ENCODE measurements at places on chromosomes 7 and 10. TPM values are rescaled to one million over a fixed set of nuclear protein-coding genes. Genes with fewer than 3 reads are reported as not detected.
A peak's percentile ranks its signal among the peaks of the same experiment; 100 is the strongest.

- DNase-seq = no peak
- no peaks in the 10 kb centered on the region for H3K27me3 ChIP-seq
Measured at GRCh38 chr7:86949052-86949778, 110.2 kb downstream of the ELAPOR2 start.

- no peak overlapping the region for H3K4me3 ChIP-seq
- DNase-seq = no peak
- no peaks in the 10 kb centered on the region for H3K27me3 ChIP-seq
- H3K36me3 ChIP-seq = no peaks in the 10 kb centered on the region
- H3K27ac ChIP-seq = no peak overlapping the region
Measured at GRCh38 chr7:29385214-29385814, 178.3 kb upstream of the PRR15 start.

- no peak overlapping the region for H3K27ac ChIP-seq
- H3K4me1 ChIP-seq = no peaks in the 10 kb centered on the region
- no peaks in the 10 kb centered on the region for H3K36me3 ChIP-seq
Measured at GRCh38 chr10:78450239-78450638, 416.6 kb downstream of the RPS24 start.

DNA sequence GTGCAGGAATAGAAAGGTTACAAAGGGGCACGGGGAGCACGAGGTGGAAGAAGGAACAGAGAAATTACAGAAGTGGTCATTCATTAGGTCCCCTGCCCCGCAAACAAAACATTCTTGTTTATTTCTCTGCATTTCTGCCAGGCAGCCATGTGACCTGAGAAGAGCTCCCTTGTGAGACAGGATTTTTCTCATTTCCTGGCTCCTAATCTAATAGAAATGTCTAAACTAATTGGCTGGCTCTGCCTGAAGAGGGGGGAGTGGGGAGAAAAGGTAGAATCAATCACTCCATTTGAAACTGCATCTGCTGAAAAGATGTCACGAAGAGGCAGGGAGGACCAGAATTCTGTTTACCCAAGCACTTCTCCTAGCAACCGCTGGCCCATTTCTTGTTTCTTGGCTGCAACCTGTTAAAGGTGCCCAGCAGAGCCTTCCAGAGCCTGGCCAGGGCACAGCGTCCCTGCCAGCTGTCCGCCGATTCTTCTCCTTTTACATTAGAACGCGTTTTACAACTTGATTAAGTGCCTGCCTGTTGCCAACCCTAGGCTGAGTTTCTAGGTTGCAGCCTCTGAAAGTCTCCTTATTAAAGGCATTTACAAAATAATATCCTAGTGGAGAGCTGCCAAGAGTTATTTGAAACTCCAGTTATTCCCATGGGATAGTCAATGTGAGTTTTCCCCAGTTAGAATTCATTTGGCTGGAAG, 1227.6 kb downstream of the TYW1 start:
- H3K27ac ChIP-seq = no peak overlapping the region
- H3K27me3 ChIP-seq = no peaks in the 10 kb centered on the region
- H3K36me3 ChIP-seq = no peaks in the 10 kb centered on the region
- H3K4me3 ChIP-seq = no peak overlapping the region
- no peaks in the 10 kb centered on the region for H3K4me1 ChIP-seq
- no peak for DNase-seq

DNA sequence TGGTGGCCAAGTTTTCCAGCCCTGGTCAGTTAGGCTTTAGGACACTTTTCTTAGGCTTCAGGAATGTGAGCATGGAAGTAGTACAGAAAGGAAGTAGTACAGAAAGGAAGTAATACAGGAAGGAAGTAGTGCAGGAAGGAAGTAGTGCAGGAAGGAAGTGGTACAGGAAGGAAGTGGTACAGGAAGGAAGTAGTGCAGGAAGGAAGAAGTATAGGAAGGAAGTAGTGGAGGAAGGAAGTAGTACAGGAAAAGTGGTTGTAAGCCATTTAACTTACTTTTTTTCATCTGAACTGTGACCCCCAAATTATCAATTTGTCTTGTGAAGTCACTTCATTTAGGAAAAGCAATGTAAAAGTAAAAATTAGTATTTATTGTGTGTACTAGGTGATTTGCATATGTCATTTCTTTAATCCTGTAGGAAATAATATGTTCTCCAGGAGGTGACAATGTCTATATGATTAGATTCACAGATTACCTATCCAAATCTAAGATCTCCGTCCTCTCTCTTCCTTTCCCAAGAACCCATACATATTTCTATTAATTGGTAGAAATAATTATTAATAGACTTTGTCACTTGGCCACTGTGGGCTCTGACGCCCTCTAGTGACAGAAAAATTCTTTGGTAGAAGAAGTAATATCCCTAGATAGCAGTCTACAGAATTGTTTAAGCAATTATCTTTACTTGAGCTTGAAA, 3.9 kb upstream of the FAS start:
- no peaks in the 10 kb centered on the region for H3K27me3 ChIP-seq
- no peaks in the 10 kb centered on the region for H3K36me3 ChIP-seq
- H3K4me1 ChIP-seq = peaks cover 46% of the 10 kb centered on the region
- DNase-seq = no peak

DNA sequence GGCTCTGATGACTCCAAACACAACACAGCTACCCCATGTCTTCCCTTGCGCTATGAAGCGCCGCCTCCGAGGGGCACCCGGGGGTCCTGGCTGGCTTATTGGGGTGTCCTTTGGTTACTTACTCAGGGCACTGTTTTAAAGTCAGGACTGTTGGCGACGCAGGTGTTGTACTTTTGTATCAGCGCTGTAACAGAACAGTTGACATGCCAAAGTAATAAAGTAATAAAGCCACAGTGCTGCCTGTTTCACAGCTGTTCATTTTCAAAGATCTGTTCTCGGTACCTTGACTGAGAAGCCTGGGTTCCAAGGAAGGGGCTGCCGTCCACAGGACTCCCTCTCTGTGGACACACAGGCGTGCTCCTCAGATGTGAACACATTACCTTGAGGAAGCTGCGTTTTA, 64.1 kb downstream of the WDR37 start:
- DNase-seq = peak; percentile 33
- H3K27me3 ChIP-seq = no peaks in the 10 kb centered on the region
- H3K4me3 ChIP-seq = no peak overlapping the region
- H3K27ac ChIP-seq = peak overlapping the region; percentile 35
- no peaks in the 10 kb centered on the region for H3K36me3 ChIP-seq
- peaks cover 23% of the 10 kb centered on the region for H3K4me1 ChIP-seq

GRCh38 chr10:30737931-30738391, 108.4 kb upstream of the LYZL2 start:
- no peaks in the 10 kb centered on the region for H3K36me3 ChIP-seq
- H3K4me1 ChIP-seq = peaks cover 6% of the 10 kb centered on the region
- no peak overlapping the region for H3K4me3 ChIP-seq
- peak overlapping the region; percentile 62 for H3K27ac ChIP-seq
- no peak for DNase-seq

GRCh38 chr7:73869011-73869798, 8.2 kb downstream of the TMEM270 start:
- H3K4me3 ChIP-seq = no peak overlapping the region
- H3K27ac ChIP-seq = no peak overlapping the region
- peaks cover 20% of the 10 kb centered on the region for H3K4me1 ChIP-seq
- no peaks in the 10 kb centered on the region for H3K36me3 ChIP-seq

GRCh38 chr7:100177045-100178001, at the start of the genes GPC2 and STAG3:
TSS of gene GPC2 (minus strand) at chr7:100177381. CDS start at chr7:100177199, 182 bp downstream.
TSS of gene STAG3 (plus strand) at chr7:100177918. CDS start at chr7:100180557, 2,639 bp downstream.
- H3K27me3 ChIP-seq = no peaks in the 10 kb centered on the region
- peaks cover 15% of the 10 kb centered on the region for H3K4me1 ChIP-seq
- H3K27ac ChIP-seq = peak within 1 kb of the TSS; percentile 53

- H3K36me3 ChIP-seq = no peaks in the 10 kb centered on the region
- H3K27me3 ChIP-seq = no peaks in the 10 kb centered on the region
- peak; percentile 38 for DNase-seq
Measured at GRCh38 chr7:151897161-151897731, 20.3 kb upstream of the PRKAG2 start.

DNA sequence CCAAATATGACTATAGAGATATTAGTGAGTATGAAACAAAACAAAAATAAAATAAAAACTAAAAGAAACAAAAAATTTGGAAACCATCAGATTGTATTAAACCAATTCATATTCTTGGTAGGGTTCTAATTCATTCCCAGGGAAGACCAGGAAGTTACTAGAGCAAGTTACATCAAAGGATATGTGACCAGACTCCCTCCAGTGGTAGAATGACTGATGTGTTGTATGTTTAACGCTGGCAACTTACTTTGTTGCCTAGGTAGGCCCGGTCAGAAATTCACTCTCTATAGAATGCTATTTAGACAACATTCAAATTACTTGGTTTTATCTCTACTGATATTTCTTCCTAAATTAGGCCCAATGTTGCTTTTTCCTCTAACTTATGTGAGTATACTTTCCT, 5.2 kb downstream of the PHYHIPL start:
- peaks cover 22% of the 10 kb centered on the region for H3K27me3 ChIP-seq
- H3K36me3 ChIP-seq = no peaks in the 10 kb centered on the region
- H3K4me1 ChIP-seq = no peaks in the 10 kb centered on the region
- no peak overlapping the region for H3K4me3 ChIP-seq
- no peak for DNase-seq
- H3K27ac ChIP-seq = no peak overlapping the region

- H3K27ac ChIP-seq = no peak overlapping the region
- no peaks in the 10 kb centered on the region for H3K36me3 ChIP-seq
- H3K27me3 ChIP-seq = no peaks in the 10 kb centered on the region
- DNase-seq = no peak
Measured at GRCh38 chr10:51425431-51425830, 274.0 kb downstream of the CSTF2T start.

GRCh38 chr10:43265799-43266721, 805 bp downstream of the RASGEF1A start:
- no peak overlapping the region for H3K27ac ChIP-seq
- no peaks in the 10 kb centered on the region for H3K36me3 ChIP-seq
- H3K4me1 ChIP-seq = peaks cover 9% of the 10 kb centered on the region
- peak; percentile 14 for DNase-seq
- H3K27me3 ChIP-seq = peaks cover 84% of the 10 kb centered on the region
- peak overlapping the region; percentile 24 for H3K4me3 ChIP-seq

GRCh38 chr7:22628112-22628511, 98.9 kb upstream of the IL6 start:
- no peaks in the 10 kb centered on the region for H3K36me3 ChIP-seq
- H3K4me3 ChIP-seq = no peak overlapping the region
- H3K27ac ChIP-seq = no peak overlapping the region
- no peak for DNase-seq

GRCh38 chr7:85103962-85104361, 82.9 kb downstream of the SEMA3D start:
- no peak overlapping the region for H3K4me3 ChIP-seq
- H3K27ac ChIP-seq = no peak overlapping the region
- H3K27me3 ChIP-seq = no peaks in the 10 kb centered on the region
- no peaks in the 10 kb centered on the region for H3K4me1 ChIP-seq
- H3K36me3 ChIP-seq = no peaks in the 10 kb centered on the region

- H3K36me3 ChIP-seq = no peaks in the 10 kb centered on the region
- H3K27ac ChIP-seq = no peak overlapping the region
- H3K27me3 ChIP-seq = no peaks in the 10 kb centered on the region
- H3K4me3 ChIP-seq = no peak overlapping the region
- DNase-seq = no peak
- H3K4me1 ChIP-seq = no peaks in the 10 kb centered on the region
Measured at GRCh38 chr10:43170491-43170890, 32.2 kb downstream of the CSGALNACT2 start.

- no peaks in the 10 kb centered on the region for H3K27me3 ChIP-seq
- peaks cover 9% of the 10 kb centered on the region for H3K4me1 ChIP-seq
- peak overlapping the region; percentile 76 for H3K27ac ChIP-seq
- no peaks in the 10 kb centered on the region for H3K36me3 ChIP-seq
Measured at GRCh38 chr7:158431941-158432347, 155.7 kb downstream of the PTPRN2 start.

GRCh38 chr7:44313016-44313415, 12.4 kb downstream of the CAMK2B start:
- no peak overlapping the region for H3K27ac ChIP-seq
- DNase-seq = no peak
- H3K36me3 ChIP-seq = no peaks in the 10 kb centered on the region
- no peak overlapping the region for H3K4me3 ChIP-seq

DNA sequence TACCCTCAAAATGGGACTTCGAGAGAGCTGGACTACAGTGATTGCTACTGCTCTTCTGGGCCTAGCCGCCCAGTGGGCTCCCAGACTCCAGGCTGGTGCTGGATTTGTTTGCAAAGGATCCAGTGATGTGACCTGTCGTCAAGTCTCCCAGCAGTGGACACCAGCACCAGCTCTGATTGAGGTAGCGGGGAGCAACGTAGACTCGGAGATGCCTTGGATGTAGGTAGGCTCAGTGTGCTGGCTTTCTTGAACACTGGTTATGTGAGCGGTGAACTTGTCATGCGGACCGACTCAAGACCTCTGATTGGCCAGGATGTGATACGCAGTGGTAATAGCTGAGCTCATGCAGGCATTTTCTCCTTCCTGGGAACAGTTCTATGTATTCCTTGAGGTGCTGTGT, 19.4 kb downstream of the AKR1C2 start:
- H3K4me3 ChIP-seq = no peak overlapping the region
- H3K27me3 ChIP-seq = no peaks in the 10 kb centered on the region
- no peak overlapping the region for H3K27ac ChIP-seq
- H3K36me3 ChIP-seq = no peaks in the 10 kb centered on the region
- DNase-seq = no peak
- peaks cover 15% of the 10 kb centered on the region for H3K4me1 ChIP-seq

DNA sequence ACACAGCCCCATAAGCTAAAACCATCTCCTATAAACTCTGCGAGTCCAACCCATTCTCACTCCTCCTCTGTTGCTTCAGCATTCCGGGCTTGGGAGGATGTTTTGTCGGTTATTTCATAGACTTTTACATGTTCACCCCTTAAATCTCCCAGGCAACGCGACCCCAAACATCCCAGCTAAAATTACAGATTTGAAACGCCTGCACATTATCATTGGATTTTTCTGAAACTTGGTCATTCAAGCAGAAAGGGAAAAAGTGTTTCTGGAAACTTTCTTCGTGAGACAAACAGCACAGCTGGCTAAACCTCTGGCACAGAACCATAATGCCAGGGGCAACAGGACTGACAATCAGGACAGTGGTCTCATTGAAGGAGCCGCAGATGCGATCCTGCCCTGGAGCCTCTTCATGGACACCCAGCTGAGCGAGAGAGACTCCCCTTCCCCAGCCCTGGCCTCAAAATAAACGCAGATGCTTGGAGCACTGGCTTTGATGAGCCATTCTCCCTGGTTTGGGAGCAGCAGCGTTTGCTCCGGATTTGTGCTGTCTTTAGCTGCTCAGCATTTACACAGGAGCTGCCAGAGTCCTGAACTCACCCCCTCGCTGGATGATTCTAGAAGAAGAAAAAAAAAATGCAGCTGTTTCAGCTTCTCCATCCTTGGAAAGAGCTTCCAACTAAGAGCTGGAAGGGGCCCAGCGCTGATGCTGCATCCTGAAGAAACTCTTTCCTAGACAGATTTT, 30.1 kb downstream of the AFAP1L2 start:
- DNase-seq = peak; percentile 46
- peaks cover 25% of the 10 kb centered on the region for H3K4me1 ChIP-seq
- H3K27ac ChIP-seq = peak overlapping the region; percentile 69
- H3K36me3 ChIP-seq = no peaks in the 10 kb centered on the region

- no peak overlapping the region for H3K27ac ChIP-seq
- H3K4me3 ChIP-seq = no peak overlapping the region
- no peak for DNase-seq
- H3K27me3 ChIP-seq = no peaks in the 10 kb centered on the region
- no peaks in the 10 kb centered on the region for H3K36me3 ChIP-seq
Measured at GRCh38 chr10:52999681-53000080, 227.1 kb upstream of the MBL2 start.

PAPOLB gene
- 0.16 TPM for total RNA-seq

AKR1C4 gene
- total RNA-seq = not detected

ERV3-1 gene
- 15.9 TPM for total RNA-seq

NXPH1 gene
- not detected for total RNA-seq

IQUB gene
- not detected for total RNA-seq

CYP3A4 gene
- total RNA-seq = 44.9 TPM
